NCI-H1436 treated with DMSO at 0.1 percent for 48 hours (cell line): ENCODE measurements at places on chromosomes 5 and 9.

DNA sequence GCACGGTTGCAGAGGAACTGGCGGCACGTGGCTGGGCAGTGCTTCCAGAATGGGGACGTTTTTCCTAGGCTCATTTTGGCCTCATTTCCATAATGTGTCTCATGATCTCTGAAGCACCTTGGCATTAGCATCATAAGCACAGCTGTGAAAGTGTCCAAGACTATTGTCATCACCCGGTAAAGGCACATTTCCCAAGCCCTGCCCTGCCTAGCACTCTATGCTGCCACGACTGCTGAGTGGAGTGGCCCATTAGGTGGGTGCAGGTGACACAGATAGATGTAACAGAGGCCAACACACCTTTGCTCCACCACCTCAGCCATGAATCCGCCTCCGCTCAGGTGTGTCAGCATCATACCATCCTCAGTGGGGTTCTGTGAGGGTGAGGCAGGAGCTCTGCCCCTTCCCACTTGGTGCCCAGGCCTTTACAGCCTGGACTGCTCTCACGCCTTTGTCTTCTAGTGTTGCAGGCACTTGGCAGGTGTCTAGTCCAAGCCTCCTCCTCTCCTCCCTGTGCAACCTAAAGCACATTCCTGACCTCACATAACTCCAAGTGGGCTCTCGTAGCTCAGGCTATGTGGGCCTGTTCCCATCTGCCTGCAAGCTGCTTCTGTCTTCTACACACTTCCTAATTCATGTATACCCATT lies 213.0 kb downstream of the FSTL4 start:
- DNase-seq: no peak

DNA sequence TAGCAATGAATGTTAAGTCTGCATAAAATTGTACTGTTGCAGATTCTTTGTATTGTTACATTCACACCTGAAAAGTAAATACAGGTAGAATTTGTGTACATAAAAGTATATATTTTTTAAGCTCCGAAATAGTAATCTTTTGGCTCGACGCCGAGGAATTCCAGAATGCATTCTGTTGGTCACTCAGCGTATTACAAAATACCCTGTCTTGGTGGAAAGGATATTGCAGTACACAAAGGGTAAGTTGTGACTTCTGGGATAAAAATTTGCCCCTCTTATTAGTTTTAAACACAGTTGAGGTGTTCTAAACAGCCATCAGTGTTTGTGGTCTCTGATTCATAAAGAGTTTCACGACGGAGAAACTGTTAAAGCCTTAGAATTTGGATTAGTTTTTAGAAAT lies 257.6 kb downstream of the ARHGEF28 start:
- DNase-seq: no peak

GRCh38 chr9:135905380-135906258 lies 1.7 kb downstream of the CAMSAP1 start:
- no peak for DNase-seq

GRCh38 chr9:85038061-85038460 lies 368.5 kb downstream of the NTRK2 start:
- no peak for DNase-seq
